Muscle of back (tissue), 13 donors: ENCODE measurements at places on chromosomes 7 and 10. TPM values are rescaled to one million over a fixed set of nuclear protein-coding genes. Genes with fewer than 3 reads are reported as not detected.

GSTO2 gene
- polyA plus RNA-seq, result 0.85 TPM

TMEM225B gene
- 0.88 TPM for polyA plus RNA-seq

SPDYE8 gene
- 0.53 TPM for polyA plus RNA-seq

MCM10 gene
- 6.3 TPM for polyA plus RNA-seq

FOXP2 gene
- 9.0 TPM for polyA plus RNA-seq

SPDYE2 gene
- polyA plus RNA-seq, result 2.8 TPM

ITGB1 gene
- 475 TPM for polyA plus RNA-seq

UPK3B gene
- not detected for polyA plus RNA-seq

GPR15LG gene
- polyA plus RNA-seq, result not detected

ELOVL3 gene
- polyA plus RNA-seq, result 0.80 TPM

LIPM gene
- not detected for polyA plus RNA-seq

PLEKHA8 gene
- polyA plus RNA-seq, result 11.2 TPM

CFAP69 gene
- 2.7 TPM for polyA plus RNA-seq

NACAD gene
- 4.4 TPM for polyA plus RNA-seq

PNLIP gene
- 0.11 TPM for polyA plus RNA-seq

ZNF107 gene
- 3.0 TPM for polyA plus RNA-seq

TBC1D12 gene
- polyA plus RNA-seq, result 13.9 TPM

GPC2 gene
- polyA plus RNA-seq, result 7.6 TPM

PYROXD2 gene
- 7.6 TPM for polyA plus RNA-seq

SUPV3L1 gene
- polyA plus RNA-seq, result 27.2 TPM

GRB10 gene
- 19.3 TPM for polyA plus RNA-seq

LIPN gene
- not detected for polyA plus RNA-seq

CALHM3 gene
- polyA plus RNA-seq, result not detected

TYW1B gene
- polyA plus RNA-seq, result 5.4 TPM

TRPV6 gene
- 0.16 TPM for polyA plus RNA-seq

AKR1C3 gene
- polyA plus RNA-seq, result 3.0 TPM

SPDYE2B gene
- 1.5 TPM for polyA plus RNA-seq

PAX2 gene
- polyA plus RNA-seq, result 0.25 TPM

DIP2C gene
- polyA plus RNA-seq, result 28.3 TPM

PTPRN2 gene
- polyA plus RNA-seq, result 2.2 TPM

GIMAP6 gene
- 18.8 TPM for polyA plus RNA-seq

NOD1 gene
- 17.1 TPM for polyA plus RNA-seq

CDNF gene
- 3.3 TPM for polyA plus RNA-seq

ZNF365 gene
- polyA plus RNA-seq, result 0.16 TPM

SFR1 gene
- 6.8 TPM for polyA plus RNA-seq

AVL9 gene
- 18.5 TPM for polyA plus RNA-seq

MYL10 gene
- polyA plus RNA-seq, result 31.4 TPM

CPA2 gene
- 0.57 TPM for polyA plus RNA-seq

POM121C gene
- 33.5 TPM for polyA plus RNA-seq

ZNF425 gene
- 2.9 TPM for polyA plus RNA-seq

C10orf105 gene
- polyA plus RNA-seq, result 0.12 TPM

CALN1 gene
- 2.4 TPM for polyA plus RNA-seq

GJD4 gene
- 7.3 TPM for polyA plus RNA-seq

ZNF467 gene
- polyA plus RNA-seq, result 9.4 TPM

SKAP2 gene
- 13.5 TPM for polyA plus RNA-seq

KIAA1217 gene
- 25.1 TPM for polyA plus RNA-seq

PCBD1 gene
- 74.7 TPM for polyA plus RNA-seq

FBXO24 gene
- 1.4 TPM for polyA plus RNA-seq

HIBADH gene
- polyA plus RNA-seq, result 28.8 TPM

HMX2 gene
- not detected for polyA plus RNA-seq

PTF1A gene
- polyA plus RNA-seq, result not detected

FOXI2 gene
- polyA plus RNA-seq, result 0.29 TPM

FFAR4 gene
- not detected for polyA plus RNA-seq

AKR1B15 gene
- polyA plus RNA-seq, result 0.29 TPM

NAT16 gene
- polyA plus RNA-seq, result not detected

OR13A1 gene
- polyA plus RNA-seq, result 0.08 TPM

DEPP1 gene
- 72.4 TPM for polyA plus RNA-seq

CYP3A5 gene
- 0.91 TPM for polyA plus RNA-seq

INSYN2A gene
- polyA plus RNA-seq, result 0.42 TPM

ZNF12 gene
- polyA plus RNA-seq, result 24.4 TPM
